ENCODE measurements at places on chromosomes 12 and 14. TPM values are rescaled to one million over a fixed set of nuclear protein-coding genes. Genes with fewer than 3 reads are reported as not detected.

DNA sequence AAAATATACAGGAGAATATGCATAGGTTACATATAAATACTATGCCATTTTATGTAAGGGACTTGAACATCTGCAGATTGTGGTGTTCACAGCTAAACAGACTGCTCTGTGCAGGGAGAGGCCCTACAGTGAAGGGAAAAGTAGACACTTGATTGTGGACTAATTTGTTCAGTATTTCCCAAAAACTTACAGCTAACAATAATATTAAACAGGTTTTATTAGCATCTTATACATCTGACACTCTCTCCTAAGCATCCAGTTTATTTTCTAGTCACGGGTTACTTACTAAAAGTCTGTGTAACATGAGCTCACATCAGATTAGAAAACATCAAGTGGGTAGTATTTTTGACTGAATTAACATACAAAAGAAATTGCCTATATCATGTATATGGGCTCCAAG lies 53.3 kb upstream of the OR5AU1 start:
- H3K4me1 ChIP-seq = peaks cover 6% of the 10 kb centered on the region
- no peak overlapping the region for H3K27ac ChIP-seq
- H3K36me3 ChIP-seq = peaks cover 63% of the 10 kb centered on the region
- DNase-seq = no peak
- H3K27me3 ChIP-seq = no peaks in the 10 kb centered on the region

DNA sequence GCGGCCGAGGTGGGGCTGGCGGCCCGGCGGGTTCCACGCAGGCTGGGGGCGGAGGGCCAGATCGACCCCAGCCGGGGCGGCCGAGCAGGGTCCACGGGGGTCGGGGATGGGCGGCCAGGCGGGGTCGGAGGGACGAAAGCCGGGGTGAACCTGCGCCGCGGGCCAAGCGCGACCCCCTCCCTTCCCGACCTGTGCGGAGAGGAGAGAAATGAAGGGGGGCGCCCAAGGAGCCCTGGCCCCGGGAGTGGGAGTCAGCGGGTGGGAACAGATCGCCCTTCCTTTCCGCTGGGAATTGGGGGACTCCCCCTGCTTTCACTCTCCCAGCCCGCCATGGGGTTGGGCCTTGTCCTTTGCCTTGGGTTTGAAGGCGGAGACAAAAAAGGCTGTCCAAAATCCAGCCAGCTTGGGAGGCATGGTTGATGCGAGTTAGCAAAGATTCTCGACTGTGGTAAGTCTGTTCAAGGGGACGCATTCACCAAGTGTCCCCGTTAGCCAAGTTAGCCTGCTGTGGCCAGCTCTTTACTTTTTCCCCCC lies 559 bp upstream of the CKAP4 start:
- H3K4me1 ChIP-seq = peaks cover 4% of the 10 kb centered on the region
- no peak for DNase-seq
- no peaks in the 10 kb centered on the region for H3K27me3 ChIP-seq
- no peaks in the 10 kb centered on the region for H3K36me3 ChIP-seq

DNA sequence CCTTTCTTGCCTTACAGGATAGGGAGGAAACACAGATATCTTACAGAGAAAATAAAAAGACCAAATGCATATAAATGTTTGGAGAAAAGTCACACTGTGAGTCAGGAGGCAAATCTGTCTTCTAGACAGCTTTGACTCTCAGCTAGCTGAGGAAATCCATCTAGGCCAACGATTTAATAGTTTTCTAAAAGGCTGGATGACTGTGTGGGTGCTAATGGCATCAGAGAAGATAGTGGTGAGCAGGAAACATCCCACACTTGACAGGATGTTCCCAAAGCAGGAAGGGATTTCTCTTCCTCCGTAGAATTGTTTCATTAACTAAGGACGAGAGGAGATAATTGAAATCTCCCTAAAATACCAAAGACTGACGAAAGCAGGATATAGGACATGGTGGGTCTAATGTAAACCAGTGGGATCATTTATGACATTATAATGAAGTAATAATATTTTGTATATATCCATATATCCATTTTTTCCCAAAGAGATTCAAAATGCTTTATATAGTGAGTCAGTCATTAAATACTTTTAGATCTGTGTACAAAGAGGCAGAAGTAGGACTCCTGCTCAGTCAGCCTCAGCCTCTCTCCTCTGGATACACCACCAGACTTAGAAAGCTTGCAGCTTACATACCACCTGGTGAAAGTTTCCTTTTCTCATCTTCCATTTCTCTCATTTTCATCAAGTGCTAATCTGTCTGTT lies 44.3 kb upstream of the PSMA6 start:
- no peaks in the 10 kb centered on the region for H3K4me1 ChIP-seq
- no peak overlapping the region for H3K27ac ChIP-seq
- H3K4me3 ChIP-seq = no peak overlapping the region
- H3K27me3 ChIP-seq = no peaks in the 10 kb centered on the region
- no peak for DNase-seq

GRCh38 chr14:86640288-86640687 lies 1110.3 kb downstream of the FLRT2 start:
- H3K27ac ChIP-seq = no peak overlapping the region
- no peak for DNase-seq
- H3K36me3 ChIP-seq = no peaks in the 10 kb centered on the region

- H3K36me3 ChIP-seq = no peaks in the 10 kb centered on the region
- DNase-seq = no peak
- H3K27ac ChIP-seq = no peak overlapping the region
- no peaks in the 10 kb centered on the region for H3K27me3 ChIP-seq
- H3K4me3 ChIP-seq = no peak overlapping the region
- H3K4me1 ChIP-seq = no peaks in the 10 kb centered on the region
These were observed 477.5 kb upstream of the GARIN6 start for GRCh38 chr12:99170037-99170436.

DNA sequence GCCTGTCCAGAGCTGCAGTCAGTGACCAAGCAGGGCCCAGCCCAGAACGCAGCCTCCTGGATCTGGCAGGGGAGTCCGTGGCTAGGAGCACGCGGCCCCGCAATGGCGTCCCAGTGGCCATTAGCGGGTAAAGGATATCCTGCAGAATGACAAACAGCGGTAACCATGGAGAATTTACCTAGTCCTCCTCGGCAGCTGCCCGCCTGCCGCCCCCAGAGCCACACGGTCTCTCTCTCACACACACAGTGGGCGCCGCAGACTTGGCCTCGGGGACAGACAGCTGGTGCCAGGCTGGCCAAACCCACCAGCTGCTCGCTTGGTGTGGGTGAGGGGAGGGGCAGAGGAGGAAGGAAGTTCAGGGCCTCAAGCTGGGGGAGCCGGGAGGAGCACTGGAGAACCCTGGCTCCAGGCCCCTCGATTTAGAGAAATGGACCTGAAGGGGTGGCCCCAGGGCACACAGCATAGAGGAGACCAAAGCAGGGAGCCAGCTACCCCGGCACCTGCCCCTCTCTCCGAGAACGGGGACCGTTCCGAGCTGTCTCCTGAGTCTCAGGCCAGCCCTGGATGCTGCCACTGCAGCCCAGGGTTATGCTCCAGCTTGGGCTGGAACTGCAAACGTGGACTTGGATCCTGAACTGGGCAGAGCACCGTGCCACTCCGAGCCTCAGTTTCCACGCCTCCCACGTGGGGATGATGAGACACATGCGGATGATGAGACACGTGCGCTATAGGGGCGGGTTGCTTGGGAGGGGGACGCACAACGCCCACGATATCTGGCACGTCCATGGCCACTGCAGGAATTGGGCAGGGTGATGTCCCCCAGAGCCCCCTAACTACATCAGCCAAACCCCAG lies 3.4 kb downstream of the CDK2AP1 start:
- H3K4me3 ChIP-seq = no peak overlapping the region
- H3K4me1 ChIP-seq = peaks cover 14% of the 10 kb centered on the region
- no peak overlapping the region for H3K27ac ChIP-seq
- DNase-seq = no peak

DNA sequence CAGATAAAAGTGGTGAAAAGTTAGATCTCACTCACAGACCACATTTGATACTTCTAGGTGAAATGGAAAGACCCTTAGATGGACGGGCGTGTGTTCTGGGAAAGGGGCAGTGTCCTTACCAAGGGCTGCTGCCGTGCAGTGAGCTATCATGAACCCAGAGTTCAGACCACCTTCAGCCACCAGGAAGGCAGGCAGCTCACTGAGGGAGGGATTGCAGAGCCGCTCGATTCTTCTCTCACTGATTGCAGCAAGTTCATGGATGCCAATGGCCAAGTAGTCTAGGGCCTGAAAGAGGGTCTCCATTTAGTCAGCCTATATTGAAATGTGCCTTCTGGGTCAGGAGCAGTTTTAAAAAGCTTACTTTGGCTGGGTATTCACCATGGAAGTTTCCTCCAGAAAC lies 15.7 kb downstream of the HAL start:
- H3K36me3 ChIP-seq = no peaks in the 10 kb centered on the region
- no peak overlapping the region for H3K27ac ChIP-seq
- H3K4me1 ChIP-seq = no peaks in the 10 kb centered on the region
- DNase-seq = no peak
- no peak overlapping the region for H3K4me3 ChIP-seq
- H3K27me3 ChIP-seq = peaks cover 4% of the 10 kb centered on the region

OAS3 gene
- total RNA-seq = 33.3 TPM

KRT73 gene
- total RNA-seq = not detected

DNA sequence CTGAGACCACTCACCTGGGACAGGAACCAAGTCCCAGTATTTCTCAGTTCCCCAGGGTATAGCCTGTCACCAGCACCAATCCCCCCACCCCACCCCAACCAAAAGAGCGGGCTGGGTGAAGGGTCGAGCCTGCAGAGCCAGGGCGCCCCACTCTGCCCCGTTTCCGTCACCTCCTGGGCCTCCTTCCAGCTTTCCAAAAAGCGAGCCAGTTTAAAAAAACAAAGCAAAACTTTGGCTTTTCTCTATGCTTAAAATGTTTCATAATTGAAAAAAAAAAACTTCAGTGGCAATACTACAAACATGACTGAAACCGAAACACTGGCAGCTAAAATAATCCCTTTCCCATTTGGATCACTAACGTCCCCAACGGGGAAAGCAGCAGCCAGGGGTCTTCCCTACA lies 7.5 kb downstream of the CAMKK2 start:
- H3K4me3 ChIP-seq = no peak overlapping the region
- no peak for DNase-seq
- H3K27me3 ChIP-seq = no peaks in the 10 kb centered on the region
- no peaks in the 10 kb centered on the region for H3K4me1 ChIP-seq
- no peaks in the 10 kb centered on the region for H3K36me3 ChIP-seq

DNA sequence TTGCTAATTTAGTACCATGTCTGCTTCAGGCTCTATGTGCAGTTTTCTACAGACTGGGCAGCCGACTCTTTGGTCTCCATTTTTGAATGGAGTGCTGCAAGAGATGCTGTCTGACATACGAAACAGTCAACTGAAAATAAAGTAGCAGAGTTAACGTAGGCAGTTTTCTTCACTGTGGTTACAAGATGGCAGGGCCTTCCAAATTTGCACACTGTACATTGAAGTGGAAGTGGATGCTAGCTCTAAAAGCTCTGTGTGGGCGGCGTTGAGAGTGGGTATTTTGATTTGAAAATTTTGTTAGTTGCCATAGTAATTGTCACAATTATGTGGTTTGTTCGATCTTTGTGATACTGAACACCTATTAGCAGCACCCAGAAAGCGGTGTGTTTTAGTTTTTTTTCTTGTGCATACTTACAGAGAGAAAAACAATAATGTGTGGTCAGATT lies 154.9 kb upstream of the ATP2B1 start:
- no peaks in the 10 kb centered on the region for H3K27me3 ChIP-seq
- DNase-seq = no peak

DNA sequence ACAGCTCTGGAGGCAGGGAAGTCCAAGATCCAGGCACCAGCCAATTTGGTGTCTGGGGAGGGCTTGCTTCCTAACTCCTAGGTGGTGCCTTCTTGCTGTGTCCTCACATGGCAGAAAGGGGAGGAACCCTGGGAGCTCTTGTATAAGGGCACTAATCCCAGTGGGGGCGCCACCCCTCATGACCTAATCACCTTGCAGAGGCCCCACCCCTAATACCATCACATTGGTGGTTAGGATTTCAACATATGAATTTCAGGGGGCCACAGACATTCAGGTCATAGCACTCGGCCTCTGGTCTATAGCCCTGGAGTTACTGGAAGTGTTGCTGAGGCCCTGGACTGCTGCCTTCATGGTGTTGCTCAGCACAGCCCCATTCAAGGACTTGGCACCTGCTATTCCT lies 14.6 kb downstream of the PSMD9 start:
- H3K36me3 ChIP-seq = peaks cover 9% of the 10 kb centered on the region
- no peak overlapping the region for H3K27ac ChIP-seq
- H3K4me3 ChIP-seq = no peak overlapping the region
- H3K4me1 ChIP-seq = no peaks in the 10 kb centered on the region
- no peak for DNase-seq
- no peaks in the 10 kb centered on the region for H3K27me3 ChIP-seq

DNA sequence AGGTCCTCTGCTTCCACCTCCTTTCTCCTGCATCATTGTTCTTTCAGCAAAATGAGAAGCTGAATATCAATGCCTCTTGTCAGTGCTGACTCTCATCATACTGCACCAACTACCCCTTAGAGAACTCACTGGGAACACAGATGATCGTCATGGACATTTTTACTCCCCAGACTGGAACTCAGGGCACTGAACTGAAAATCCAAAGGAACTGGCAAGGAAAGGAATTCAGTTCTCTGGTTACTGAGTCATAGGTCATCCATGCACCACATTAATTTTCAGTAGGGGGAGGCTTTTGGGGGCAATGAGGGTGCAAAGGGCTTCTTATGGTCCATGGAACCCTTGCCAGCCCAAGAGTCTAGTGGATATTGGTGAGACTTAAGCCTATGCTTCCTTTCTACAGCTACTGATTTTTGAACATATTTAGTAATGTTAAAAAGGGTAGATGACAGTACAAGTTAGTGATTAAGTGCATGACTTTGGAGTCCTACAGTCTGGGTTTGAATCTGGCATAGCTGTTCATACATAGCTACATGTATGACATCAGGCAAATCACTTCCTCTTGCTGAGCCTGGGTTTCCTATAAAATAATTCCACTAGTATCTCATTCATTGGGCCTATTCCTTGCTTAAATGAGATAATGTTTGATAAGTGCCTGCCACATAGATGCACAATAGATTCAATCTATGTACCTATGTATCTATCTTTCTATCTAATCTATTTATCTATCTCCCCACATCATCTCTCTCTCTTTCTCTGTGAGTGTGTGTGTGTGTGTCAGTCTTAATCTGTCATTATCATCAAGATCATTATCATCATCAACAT lies 29.2 kb downstream of the BBS10 start:
- H3K36me3 ChIP-seq = no peaks in the 10 kb centered on the region
- H3K4me1 ChIP-seq = no peaks in the 10 kb centered on the region
- no peak overlapping the region for H3K27ac ChIP-seq
- no peak overlapping the region for H3K4me3 ChIP-seq

DNA sequence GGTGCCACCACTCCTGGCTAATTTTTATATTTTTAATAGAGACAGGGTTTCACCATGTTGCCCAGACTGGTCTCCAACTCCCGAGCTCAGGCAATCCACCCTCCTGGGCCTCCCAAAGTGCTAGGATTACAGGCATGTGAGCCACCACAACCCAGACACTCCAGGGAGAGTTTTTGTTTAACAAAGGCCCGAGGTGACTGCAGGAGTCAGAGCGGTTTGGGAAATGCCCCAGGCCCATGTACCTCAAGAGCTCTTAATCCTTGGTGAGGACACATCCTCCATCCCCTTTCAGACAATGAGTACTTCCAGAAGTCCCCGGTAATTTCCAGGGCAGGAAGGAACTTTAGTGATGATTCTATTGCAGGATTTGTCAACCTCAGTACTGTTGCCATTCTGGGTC lies 176.0 kb downstream of the ESRRB start:
- no peak overlapping the region for H3K27ac ChIP-seq
- H3K36me3 ChIP-seq = no peaks in the 10 kb centered on the region
- H3K4me3 ChIP-seq = no peak overlapping the region
- H3K27me3 ChIP-seq = no peaks in the 10 kb centered on the region
- no peaks in the 10 kb centered on the region for H3K4me1 ChIP-seq
- DNase-seq = no peak

- no peak overlapping the region for H3K4me3 ChIP-seq
- no peak for DNase-seq
- H3K27me3 ChIP-seq = no peaks in the 10 kb centered on the region
- no peaks in the 10 kb centered on the region for H3K36me3 ChIP-seq
- H3K27ac ChIP-seq = no peak overlapping the region
These were observed 108.5 kb downstream of the NRXN3 start for GRCh38 chr14:78278464-78279250.

All from Panc1 (cell line).